Activated T-cell treated with anti-CD3 and anti-CD28 coated beads for 24 hours (primary cell): ENCODE measurements at places on chromosomes 6 and 20.

DNA sequence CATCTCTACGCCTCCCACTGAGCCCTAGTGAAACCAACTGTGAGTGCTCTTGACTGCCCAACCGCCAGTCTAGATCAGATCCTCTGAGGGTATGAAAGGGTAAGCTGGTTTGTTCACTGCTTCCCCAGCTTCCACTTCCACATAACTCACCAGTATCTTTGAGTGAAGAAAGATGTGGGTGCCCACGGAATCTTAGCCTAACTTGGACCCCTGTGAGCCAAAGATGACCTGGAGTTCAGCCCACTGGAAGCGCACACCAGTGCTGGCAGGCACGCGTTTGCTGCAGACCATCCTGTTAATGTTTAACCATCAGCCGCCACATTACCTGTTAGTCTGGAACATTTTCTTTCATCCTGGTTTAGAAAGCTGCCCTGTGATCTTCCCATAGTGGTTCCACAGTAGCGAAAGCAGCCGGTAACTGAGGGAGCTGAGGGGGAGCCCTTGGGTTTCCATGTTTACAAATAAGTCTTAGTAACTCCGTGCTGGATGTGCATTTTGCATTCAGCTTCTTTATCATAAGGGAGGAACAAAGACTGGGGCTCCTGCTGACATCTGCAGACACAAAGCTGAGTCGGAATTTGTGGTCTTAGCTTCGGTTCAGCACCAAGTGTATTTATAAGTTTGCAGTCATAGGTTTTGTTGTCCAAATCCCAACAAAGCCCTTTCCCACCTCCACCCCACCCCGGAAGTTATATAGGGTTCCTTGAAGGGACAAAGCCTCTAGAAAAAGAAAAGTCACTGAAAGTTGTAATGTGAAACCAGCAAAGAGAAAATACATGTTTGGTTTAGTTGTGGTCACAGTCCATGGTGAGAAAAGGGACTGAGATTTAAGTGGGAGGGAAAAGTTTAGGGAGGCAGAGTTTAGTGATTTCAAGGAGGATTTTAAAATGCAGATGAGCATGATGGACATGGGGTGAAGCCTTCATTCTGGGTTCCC is 71.0 kb downstream of the SSR1 start:
- no peak for DNase-seq

- DNase-seq: no peak
These were observed 53.7 kb downstream of the GFOD1 start for GRCh38 chr6:13433709-13434121.

GRCh38 chr6:115969930-115970273 is 90.8 kb downstream of the FRK start:
- no peak for DNase-seq

GRCh38 chr20:47605673-47606413 is 104.2 kb downstream of the NCOA3 start:
- no peak for DNase-seq

- no peak for DNase-seq
These were observed 264.3 kb upstream of the RIMS1 start for GRCh38 chr6:71621918-71622519.

GRCh38 chr6:152184917-152185574 is 377.6 kb downstream of the ESR1 start:
- no peak for DNase-seq

DNA sequence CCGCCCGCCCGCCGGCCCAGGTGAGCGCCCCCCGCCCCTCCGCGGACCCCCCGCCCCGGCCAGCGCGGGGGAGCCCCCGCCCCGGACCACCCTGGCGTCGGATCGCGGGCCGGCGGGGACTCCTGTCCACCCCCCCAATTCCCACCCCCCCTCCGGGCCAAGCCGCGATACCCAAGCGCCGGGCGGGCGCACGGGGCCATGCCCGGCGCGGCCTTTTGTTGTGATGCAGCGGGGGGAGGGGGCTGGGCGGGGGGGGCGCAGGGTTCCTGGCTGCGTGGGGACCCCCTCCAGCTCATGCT is 245 bp downstream of the SRC start:
- no peak for DNase-seq

DNA sequence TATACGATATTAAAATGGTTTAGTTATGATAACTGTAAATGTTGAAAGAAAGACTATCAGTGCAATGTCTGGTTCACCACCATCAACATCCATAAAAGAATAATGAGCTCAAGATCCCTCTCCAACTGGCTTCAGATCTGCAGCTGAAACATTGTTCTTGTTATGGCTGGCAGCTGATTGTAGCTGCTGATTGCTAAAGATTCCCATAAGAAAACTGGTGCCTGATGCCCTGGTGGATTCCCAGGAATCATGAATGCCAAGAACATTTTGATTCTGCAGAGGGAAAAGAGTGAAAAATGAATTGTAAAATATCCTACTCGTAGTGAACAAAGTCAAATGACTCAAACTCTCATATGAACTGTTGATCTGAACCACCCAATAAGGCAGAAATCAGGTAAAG is 1160.2 kb downstream of the EPHA7 start:
- no peak for DNase-seq

- no peak for DNase-seq
These were observed 147.2 kb upstream of the HMGCLL1 start for GRCh38 chr6:55726144-55726543.
